ENCODE measurements at places on chromosomes 3 and 15.

DNA sequence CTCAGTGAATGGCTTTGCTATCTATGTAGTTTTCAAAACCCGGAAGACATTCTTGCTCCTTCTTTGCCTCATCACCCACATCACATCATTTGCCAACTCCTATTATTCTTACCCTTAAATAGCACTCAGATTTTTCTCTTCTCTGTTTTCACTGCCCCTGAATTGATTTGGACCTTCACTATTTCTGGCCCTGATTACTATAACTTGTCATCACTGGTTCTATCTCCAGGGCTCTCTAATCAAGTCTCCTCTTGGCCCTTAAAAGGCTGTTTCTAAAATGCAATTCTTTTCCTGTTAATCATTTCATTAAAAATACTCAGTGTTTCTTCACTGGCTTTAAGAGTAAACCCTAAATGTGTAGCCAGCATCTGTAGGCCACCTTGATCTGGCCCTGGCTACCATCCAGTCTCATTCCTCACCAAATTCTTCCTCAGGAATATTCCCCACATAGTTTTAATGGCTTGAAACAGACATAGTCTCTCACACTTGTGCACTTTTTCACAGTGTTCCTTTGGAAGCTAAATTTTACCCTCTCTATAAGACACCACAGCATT, 437.1 kb upstream of the CBLB start:
- DNase-seq, result no peak

DNA sequence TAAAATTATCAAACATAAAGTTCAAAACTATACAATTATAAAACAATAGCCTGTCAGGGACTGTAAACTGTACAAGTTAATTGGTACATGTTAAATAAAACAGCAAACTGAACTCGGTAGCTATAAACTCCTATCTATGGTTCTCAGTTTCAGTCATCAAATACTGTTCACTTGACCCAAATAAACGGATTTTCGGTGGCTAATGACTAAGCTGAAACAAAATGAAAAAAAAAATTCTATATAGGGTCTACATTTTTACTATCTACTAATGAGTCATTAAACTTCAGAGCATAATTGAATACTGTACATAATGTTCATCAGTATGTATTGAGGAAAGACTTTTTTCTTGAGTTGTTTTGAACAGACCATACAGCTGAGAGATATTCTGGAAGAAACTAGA, 6.6 kb downstream of the PROK2 start:
- DNase-seq, result no peak

GRCh38 chr3:120568202-120568531, 28.0 kb upstream of the NDUFB4 start:
- DNase-seq, result no peak

DNA sequence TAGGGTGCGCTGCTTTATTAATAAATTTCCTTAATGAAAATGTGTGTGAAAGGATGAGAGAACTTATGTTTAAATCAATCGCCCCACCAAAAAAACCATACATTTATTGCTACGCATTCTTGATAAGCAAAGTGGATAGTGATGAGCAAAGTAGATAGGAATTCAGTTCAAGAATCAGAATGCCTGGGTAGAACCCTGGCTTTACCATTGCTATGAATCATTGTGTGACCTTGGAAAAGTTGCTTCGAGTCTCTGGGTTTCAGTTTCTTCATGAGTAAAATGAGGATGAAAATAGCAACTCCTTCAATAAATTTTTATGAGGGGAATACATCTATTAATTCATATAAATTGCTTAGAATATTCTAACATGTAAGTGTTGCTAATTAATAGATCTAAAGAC, 2.6 kb upstream of the ALCAM start:
- no peak for DNase-seq

GRCh38 chr3:81198756-81199155, 562.7 kb downstream of the GBE1 start:
- no peak for DNase-seq

- DNase-seq, result no peak
Measured at GRCh38 chr15:89533861-89534544, 37.6 kb upstream of the RHCG start.

DNA sequence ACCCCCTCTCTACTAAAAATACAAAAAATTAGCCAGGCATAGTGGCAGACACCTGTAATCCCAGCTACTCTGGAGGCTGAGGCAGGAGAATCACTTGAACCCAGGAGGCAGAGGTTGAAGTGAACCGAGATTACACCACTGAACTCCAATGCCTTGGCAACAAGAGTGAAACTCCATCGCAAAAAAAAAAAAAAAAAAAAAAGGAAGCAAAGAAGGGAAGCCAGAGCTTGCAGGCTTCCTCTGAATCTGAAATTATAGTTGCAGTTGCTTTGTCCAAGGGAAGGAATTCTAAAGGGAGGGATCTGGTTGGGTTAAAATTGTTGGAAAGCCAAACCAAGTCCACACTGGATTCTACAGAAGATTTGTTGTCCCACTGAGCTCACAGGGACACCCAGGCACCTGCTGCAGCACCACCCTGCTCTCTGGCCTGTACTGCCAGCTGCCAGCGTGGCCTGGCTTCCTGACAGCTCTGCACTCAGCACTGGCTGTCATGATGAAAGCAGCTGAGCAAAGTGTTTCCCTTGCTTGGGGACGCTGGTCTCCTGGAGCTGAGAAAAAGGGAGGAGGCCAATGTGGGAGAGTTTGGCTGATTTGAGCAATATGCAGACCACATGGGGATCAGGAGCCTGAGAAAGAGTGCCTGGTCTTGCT, 88.8 kb upstream of the HES1 start:
- no peak for DNase-seq

- DNase-seq, result no peak
Measured at GRCh38 chr3:184211297-184211696, 18.1 kb upstream of the VWA5B2 start.

DNA sequence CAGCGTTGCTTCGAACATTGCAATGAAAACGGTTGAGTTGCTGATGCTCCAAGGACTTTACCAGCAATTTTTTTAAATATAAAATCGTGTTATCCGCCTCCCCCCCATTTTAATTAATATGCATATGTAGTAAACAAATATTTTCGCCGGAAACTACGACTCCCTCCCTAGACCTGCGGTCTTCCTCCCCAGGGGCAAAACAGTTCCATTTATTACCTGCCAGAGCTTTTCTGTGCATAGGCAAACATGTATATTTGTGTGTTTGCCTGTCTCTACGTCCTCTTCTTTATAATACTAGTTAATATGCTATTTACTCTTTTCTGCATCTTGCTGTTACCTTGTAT, 593 bp upstream of the RSL24D1 start:
- no peak for DNase-seq

DNA sequence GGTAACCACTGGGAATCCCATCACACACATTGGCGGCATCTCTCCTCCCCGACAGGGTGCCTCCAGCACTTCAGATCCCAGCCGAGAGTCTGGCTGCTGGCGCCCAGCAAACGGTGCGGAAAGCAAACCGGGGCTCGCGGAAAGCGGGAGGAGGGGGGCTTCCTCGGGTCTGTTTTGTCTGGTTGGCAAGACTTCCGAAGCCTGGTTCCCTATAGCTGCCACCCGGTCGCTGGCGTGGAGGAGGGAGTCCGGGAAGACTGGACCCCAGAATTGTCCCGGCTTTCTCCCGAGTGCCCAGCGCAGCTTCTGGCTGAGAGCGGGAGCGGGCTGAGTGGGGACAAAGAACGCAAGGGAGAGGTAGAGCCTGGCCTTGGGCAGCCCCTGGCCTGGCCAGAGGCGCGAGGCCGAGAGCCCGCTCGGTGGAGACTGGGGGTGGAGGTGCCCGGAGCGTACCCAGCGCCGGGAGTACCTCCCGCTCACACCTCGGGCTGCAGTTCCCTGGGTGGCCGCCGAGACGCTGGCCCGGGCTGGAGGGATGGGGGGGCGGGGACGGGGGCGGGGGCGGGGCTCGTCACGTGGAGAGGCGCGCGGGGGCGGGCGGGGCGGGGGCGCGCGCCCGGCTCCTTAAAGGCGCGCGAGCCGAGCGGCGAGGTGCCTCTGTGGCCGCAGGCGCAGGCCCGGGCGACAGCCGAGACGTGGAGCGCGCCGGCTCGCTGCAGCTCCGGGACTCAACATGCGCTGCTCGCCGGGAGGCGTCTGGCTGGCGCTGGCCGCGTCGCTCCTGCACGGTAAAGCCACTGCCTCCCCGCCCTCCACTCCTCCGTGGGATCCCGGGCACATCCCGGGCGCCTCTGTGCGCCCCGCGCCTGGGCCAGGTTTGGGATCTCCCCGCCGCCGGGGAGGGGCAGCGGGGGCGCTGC, at the start of gene CHRNA7:
Gene CHRNA7 (plus strand): TSS at position 654 of the 920 bp plus-strand sequence. CDS start 80 bp downstream, at position 734.
- no peak for DNase-seq

DNA sequence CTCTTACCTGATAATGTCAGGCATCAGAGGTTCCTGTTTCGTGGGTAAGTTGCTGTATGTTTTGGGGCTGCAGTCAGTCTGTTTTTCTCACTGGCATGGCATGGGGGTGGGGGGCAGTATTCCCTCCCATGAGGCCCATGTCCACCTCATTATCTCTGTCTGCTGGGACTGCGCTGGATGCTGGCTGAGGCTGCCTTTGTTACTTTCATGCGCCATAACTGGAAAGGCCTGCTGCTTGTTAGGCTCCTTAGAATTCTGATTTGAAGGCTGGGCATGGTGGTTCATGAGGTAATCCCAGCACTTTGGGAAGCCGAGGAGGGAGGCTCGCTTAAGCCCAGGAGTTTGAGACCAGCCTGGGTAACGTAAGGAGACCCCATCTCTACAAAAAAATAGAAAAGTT, 9.8 kb downstream of the APBA2 start:
- DNase-seq, result no peak

GRCh38 chr3:191244242-191244867, 45.3 kb downstream of the OSTN start:
- DNase-seq, result no peak

- DNase-seq, result no peak
Measured at GRCh38 chr3:192262001-192262400, 465.3 kb downstream of the FGF12 start.

DNA sequence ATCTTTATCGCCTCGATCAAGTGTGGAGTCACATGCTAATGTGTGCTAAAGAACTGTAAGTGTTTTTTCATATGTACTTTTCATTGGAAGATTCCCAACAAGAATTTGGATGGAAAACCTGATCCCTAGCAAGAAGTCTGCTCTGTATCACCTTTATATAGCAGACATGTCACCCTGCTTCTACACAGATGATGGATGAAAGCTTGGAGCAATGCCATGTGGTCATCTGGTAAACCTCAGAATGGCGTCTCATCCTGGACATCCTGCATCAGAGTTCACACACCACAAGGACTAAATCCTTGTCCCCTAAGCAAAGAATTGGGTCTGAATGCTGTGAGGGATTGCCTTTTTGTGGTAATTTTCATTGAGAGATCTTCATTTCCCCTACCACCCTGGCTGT, 42.1 kb upstream of the CTDSPL start:
- no peak for DNase-seq

- DNase-seq, result no peak
Measured at GRCh38 chr3:11703146-11703545, 59.4 kb upstream of the VGLL4 start.

- DNase-seq, result no peak
Measured at GRCh38 chr3:40593351-40593750, 68.6 kb downstream of the ZNF621 start.

GRCh38 chr3:64382153-64382552, 156.9 kb upstream of the PRICKLE2 start:
- no peak for DNase-seq

DNA sequence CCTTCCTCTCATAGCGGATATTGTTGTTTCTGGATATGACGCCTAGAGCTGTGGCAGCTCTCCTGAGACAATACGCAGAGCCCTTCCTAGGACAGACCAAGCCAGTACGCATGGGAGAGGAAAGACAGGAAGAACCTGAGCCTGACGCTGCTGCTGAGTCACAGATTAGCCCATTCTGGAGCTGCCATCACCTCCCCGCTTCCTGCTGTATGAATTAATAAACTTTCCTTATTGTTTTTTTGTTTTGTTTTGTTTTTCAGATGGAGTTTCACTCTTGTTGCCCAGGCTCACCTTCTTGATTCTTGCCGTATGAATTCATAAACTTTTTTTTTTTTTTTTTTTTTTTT, 67.0 kb downstream of the PPCDC start:
- no peak for DNase-seq

DNA sequence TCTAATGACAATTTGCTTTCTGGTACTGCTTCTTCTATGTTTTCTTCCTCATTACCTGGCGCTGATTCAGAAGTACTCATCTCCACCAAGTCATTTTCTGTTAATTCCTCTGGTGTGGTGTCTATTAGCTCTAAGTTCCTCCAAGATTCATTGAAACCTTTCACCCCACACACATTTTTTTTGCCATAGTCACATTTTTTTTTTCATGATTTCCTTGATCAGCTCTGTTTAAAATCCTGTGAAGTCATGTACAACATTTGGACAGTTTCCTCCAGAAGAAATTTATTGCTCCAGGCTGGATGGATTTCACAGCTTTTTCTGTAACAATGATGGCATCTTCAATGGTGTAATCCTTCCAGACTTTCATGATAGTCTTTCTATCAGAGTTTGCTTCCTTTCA, 243.2 kb upstream of the VEPH1 start:
- no peak for DNase-seq

- no peak for DNase-seq
Measured at GRCh38 chr3:109114746-109115145, 3.2 kb downstream of the MORC1 start.

DNA sequence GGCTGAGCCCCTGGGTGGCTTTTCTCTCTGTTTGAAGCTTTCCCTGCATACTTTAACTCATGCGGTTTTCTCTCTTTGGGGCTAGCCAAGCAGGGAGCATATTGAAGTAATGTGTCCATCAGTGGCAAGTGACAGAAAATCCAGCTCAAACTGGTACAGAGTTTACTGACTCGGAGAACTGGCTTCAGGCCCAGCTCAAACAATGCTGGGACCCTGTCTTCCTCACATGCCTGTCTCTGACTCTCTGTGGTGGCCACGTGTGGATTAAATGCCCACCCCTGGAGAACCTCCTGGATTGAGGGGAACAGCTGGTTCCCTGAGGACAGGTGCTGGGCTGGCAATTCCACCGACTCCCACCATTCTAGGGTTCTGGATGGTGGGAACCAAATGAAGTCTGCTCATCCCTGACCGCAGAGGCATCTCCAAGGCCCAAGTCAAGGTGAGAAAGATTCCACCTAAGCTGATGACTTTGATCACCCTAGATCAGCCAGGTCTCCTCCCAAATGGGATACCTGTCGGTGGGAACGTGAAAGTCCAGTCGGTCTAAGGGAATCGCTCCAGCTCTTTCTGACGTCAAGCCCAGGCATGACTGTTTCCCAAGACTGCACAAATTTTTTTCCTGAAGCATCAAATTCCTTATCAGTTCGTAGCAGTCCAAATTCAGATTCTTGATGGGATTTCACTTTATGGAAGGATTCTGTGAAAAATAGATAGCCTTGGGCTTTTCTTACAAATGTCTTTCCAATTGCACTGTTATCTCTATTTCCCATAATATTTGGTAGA, 16.3 kb upstream of the HDAC11 start:
- no peak for DNase-seq

GRCh38 chr15:40766906-40767837, 2.6 kb upstream of the C15orf62 start:
- no peak for DNase-seq

Measured in activated T-cell treated with anti-CD3 and anti-CD28 coated beads for 1 hour (primary cell).